ENCODE measurements at places on chromosomes 16 and 17.
A peak's percentile ranks its signal among the peaks of the same experiment; 100 is the strongest.

DNA sequence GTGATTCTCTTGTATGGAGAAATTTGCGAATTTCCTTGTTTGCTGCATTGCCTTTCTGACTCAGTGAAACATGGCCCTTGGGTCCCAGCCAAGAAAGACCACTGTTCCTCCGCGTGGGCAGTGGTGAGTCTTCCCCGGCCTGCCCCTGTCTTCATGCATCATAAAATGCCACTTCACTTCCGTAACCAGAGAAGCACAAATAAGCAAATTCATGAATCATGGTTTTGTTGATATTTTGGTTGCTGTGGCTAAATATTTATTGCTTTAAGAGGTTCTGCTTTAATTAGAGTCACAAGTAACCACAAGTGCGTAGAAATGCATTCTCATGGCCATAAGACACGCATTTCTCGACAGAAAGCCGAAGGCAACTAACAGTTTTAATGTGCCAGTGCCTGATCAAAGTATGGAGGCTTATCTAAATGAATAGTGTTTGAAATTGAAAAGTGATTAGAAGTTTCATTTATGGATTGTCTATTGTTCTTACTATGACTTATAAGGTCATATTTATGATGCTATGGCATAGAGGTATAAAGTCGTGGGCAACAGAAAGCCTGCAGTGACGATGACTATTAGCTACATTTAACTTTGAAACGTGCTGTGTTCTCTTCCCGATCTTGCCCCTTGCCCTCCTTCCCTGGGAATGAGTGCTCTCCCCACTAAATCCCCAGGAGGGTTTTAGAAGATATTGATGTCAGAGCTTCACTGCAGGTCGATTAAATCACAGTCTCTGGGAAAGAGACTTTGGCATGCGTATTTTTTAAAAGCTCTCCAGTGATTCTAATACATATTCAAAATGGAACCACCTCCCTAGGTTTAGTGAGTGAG, 76.0 kb downstream of the WIPI1 start:
- peak; percentile 25 for DNase-seq

GRCh38 chr17:59669411-59669810, 37.8 kb downstream of the PTRH2 start:
- DNase-seq: no peak

DNA sequence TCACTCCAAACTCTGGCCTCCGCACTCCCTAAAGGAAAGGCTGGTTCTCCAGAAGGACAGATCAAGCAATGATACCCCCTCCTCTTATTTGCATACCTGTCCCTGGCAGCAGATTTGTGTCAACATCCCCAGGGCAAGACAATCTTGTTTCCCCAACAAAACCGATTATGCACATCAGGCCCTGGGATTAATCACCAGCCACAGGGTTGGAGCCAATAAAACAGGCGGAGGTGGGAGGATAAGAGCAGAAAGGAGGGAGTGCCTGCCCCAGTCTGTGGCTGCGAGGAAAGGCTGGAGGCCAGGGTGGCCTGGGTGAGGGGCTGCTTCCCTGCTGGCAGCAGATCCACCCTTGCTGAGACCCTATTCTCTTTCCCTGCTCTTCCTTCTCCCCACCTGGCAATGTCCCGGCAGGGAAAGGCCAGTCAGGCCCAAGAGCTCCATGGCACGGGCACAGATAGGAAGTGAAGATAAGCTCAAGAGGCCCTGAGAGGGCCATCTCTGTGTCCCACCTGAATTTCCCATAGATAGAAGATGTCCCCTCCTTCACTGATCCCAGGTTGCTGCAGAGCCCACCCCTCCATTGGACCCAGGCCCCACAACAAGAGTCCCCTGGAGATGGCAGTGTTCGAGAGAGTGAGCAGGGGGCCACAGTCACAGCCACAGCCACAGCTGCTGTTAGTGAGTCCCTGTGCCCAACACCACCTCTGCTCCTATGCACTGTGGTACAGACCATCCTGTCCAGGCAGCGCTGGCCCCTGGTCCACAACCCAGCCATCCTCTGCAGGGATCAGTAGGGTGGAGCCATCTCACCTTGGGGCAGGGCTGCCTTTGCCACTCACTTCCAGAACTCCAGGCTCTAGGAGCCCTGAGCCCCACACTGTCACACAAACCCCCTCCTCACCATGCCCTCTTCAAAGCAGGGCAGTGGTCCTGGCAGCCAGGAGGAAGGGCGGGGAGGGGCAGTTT, 137.5 kb downstream of the SDK2 start:
- no peak for DNase-seq

DNA sequence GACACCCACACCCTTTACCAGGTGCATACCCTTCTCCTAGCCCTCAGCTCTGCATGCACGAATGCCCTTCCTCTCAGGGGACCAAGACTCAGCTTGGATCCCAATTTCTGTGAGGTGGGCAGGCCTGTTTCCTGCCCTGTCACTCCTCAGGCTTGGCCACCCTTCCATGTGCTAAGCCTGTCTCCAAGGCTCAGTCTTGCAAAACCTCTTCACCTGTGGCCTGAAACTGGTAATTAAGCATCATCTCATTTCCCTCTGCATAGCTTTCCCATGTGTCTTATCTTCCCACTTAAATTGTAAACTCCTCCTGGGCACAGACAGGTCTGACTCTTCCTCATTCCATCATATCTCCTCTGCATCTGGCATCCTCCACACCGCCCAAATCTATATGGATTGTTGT, 31.0 kb upstream of the SMPD3 start:
- no peak for DNase-seq

- DNase-seq: no peak
Measured at GRCh38 chr17:29383686-29384085, 6.5 kb upstream of the TAOK1 start.

All from activated CD4-positive, alpha-beta T cell treated with anti-CD3 and anti-CD28 coated beads, Interleukin-2, amount 50 U/mL, for 48 hours (primary cell).